ENCODE measurements at places on chromosomes 16 and 17. TPM values are rescaled to one million over a fixed set of nuclear protein-coding genes. Genes with fewer than 3 reads are reported as not detected.

GRCh38 chr17:42775534-42776098, 2.4 kb downstream of the VPS25 start:
- no peak for DNase-seq

- DNase-seq: no peak
Observed at GRCh38 chr17:50955667-50956120, 89.5 kb upstream of the TOB1 start.

DNA sequence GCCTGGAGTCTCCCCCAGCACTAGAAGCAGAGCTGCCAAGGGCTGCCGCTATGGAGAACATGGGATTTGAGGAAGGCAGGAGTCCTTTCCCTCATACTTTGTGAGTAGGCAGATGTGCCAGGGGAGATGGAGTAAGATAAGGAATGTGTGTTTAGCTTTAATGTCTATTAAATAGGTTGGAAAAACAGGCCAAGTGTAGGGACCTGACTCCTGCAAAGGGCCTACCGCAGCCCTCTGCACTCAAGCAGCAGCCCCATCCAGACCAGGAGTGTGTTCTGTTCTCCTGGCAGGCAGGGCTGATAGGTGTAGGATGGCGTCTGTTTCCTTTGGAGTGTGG, 1.8 kb upstream of the MIF4GD start:
- DNase-seq: no peak

DNA sequence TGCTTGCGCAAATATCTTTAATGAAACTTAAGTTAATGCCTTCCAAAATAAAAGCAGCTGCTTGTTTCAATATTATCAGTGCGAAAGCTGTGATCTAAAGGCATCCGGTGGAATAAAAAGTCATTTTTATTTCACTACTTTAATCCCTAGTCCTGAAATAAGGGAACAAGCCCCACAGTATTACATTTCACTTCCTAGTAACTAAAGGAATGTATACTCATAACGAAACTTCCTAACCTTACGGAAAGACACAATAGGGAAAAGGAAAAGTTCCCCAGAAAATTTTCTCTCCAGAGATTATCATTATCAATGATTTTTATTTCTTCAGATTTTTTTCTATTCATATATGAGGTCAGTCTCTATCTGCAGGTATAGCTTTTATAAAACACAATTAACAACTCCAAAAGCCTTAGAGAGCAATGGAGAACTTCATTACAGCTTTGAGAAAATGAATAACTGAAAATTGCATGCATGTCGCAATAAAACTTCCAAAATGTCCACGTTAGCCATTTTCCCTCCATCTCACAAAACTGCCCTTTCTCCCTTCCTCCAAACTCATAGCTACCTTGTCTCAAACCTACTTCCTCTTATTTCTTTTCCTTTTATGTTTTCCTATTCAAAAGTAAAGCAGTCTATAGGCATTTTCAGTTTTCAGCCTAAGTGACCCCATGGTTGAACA, 154.3 kb upstream of the MED13 start:
- no peak for DNase-seq

- peak; percentile 54 for DNase-seq
Observed at GRCh38 chr16:89507214-89507833, 879 bp upstream of the SPG7 start.

The ZP2 gene
- not detected for total RNA-seq

The ZSCAN10 gene
- not detected for total RNA-seq

The IGFBP4 gene
- total RNA-seq: 505 TPM

The DNAH2 gene
- total RNA-seq: 1.5 TPM

The NACA2 gene
- not detected for total RNA-seq

The NPIPB13 gene
- total RNA-seq: 48.8 TPM

The TMC8 gene
- 18.2 TPM for total RNA-seq

The KRTAP9-8 gene
- not detected for total RNA-seq

The KIF2B gene
- total RNA-seq: not detected
